Activated T-helper 1 cell treated with anti-CD3 and anti-CD28 coated beads, Interleukin-12 subunit alpha, Interleukin-12 subunit beta, Interleukin-2, Interleukin-4 antibody, amounts not matched to agents 30 ng/mL and 10 ng/mL and 1 ng/mL, durations not matched to agents 14 hours and 24 hours and 36 hours (primary cell): ENCODE measurements at places on chromosomes 2 and 18. TPM values are rescaled to one million over a fixed set of nuclear protein-coding genes. Genes with fewer than 3 reads are reported as not detected.

DNA sequence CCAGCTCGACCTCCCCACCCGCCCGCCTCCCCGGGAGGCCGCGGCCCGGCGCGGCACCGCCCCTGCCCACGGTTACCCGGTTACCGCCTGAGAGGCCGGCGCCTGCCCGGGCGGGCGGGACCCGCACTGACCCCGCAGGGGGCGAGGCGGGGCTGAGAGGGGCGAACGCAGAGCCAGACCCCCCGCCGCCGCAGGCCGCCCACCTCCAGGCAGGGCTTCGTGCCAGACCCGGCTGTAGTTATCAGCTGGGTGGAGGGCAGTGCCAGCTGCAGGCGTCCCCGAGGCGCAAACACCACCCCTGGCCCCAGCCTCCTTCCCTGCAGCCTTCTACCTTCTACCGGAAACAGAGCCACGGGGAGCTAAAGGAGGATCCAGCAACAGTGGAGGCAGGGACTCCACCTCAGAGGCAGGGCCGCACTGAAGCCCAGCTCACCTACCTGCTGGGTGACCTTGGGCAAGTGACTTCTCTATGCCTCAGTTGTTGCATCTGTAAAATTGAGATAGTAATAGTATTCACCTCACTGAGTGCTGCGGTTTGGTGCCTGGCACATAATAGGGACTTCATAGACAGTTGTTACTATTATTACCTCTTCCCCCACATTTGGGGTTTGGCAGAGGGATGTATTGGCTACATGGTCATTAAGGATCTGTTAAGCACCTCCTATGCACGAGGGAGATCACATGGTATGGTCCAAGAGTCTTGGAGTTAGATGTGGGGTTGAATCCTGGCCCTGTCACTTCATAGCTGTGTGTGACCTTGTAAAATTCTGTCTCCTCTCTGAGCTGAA, 231.6 kb upstream of the SMAD2 start:
- no peak overlapping the region for H3K27ac ChIP-seq
- H3K4me3 ChIP-seq = peak overlapping the region; percentile 72
- DNase-seq = no peak
- no peaks in the 10 kb centered on the region for H3K36me3 ChIP-seq

DNA sequence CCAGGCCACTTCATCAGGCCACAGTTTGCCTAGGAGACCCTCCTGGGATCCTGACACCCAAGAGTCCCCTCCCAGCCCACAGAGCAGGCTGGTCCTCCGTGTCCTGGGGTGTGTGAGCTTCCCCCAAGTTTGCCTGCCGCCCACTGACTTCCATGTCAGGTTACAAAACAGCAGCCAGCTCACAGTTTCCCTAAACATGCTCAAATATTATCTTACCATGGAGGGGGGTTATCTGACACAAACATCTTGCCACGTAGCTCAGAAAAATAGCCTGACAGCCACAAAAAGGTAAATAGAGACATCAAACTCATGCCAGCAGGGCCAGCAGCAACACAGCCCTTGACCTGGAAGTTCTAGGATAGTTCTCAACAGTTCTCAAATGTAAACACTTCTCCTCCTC, 346.5 kb downstream of the TNS1 start:
- H3K27me3 ChIP-seq = peaks cover 4% of the 10 kb centered on the region
- H3K4me1 ChIP-seq = peaks cover 16% of the 10 kb centered on the region
- no peak for DNase-seq
- no peak overlapping the region for H3K27ac ChIP-seq

DNA sequence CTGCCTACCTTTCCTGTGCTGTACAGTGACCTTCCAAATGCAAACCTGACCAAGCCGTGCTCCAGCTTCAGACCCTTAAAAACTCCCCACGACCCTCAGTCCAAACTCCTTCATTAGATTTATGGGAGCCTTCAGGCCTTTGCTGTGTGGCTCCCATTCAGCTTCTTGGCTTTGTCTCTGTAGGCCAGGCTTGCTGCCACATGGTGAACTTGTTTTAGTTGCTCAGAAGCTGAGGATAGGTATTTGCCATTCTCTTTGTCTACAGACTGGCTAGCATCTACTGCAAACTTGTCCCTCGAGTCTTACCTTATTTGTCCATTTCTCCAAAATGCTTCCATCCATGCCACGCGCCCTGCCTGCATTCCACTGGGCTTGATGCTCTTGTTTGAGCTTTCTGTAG, 49.1 kb downstream of the SOX11 start:
- no peak for DNase-seq
- no peak overlapping the region for H3K27ac ChIP-seq
- no peaks in the 10 kb centered on the region for H3K27me3 ChIP-seq
- H3K4me3 ChIP-seq = no peak overlapping the region
- H3K36me3 ChIP-seq = no peaks in the 10 kb centered on the region

- H3K4me3 ChIP-seq = no peak overlapping the region
- peaks cover 1% of the 10 kb centered on the region for H3K36me3 ChIP-seq
- peaks cover 76% of the 10 kb centered on the region for H3K27me3 ChIP-seq
- H3K27ac ChIP-seq = no peak overlapping the region
- no peak for DNase-seq
Observed at GRCh38 chr2:215432759-215433594, 2.9 kb downstream of the FN1 start.

GRCh38 chr2:200369886-200370285, 63.4 kb downstream of the SPATS2L start:
- H3K27ac ChIP-seq = no peak overlapping the region
- H3K27me3 ChIP-seq = no peaks in the 10 kb centered on the region
- H3K4me3 ChIP-seq = no peak overlapping the region
- H3K36me3 ChIP-seq = peaks cover 8% of the 10 kb centered on the region
- peaks cover 18% of the 10 kb centered on the region for H3K4me1 ChIP-seq

DNA sequence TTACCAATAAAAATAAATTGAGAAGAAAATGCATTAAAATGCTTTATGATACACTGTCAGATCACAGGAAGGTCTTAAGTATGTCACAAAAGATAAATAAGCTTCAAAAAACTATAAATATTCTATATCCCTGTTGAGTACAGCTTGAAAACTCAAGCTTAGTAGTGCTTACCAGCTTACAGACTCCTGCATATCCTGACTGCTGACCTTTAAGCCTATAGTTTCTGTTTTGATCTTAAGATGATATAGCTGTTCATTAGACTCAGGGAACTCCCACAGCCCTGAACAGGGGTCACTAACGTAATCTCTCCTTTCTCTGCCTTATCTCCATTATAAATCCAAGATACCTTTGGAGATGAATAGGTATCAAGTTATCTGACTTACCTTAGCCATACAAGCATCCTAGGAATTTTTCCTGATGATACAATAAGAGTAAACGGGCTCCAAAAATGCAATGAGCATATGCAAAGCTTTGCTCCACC, 93.7 kb upstream of the RBBP8 start:
- no peak overlapping the region for H3K4me3 ChIP-seq
- no peaks in the 10 kb centered on the region for H3K4me1 ChIP-seq
- peaks cover 7% of the 10 kb centered on the region for H3K27me3 ChIP-seq

- no peaks in the 10 kb centered on the region for H3K27me3 ChIP-seq
- peak overlapping the region; percentile 94 for H3K4me3 ChIP-seq
- H3K27ac ChIP-seq = peak overlapping the region; percentile 100
- peaks cover 60% of the 10 kb centered on the region for H3K4me1 ChIP-seq
- peak; percentile 49 for DNase-seq
- H3K36me3 ChIP-seq = peaks cover 35% of the 10 kb centered on the region
Observed at GRCh38 chr2:201116959-201117734, 1.2 kb downstream of the CFLAR start.

DNA sequence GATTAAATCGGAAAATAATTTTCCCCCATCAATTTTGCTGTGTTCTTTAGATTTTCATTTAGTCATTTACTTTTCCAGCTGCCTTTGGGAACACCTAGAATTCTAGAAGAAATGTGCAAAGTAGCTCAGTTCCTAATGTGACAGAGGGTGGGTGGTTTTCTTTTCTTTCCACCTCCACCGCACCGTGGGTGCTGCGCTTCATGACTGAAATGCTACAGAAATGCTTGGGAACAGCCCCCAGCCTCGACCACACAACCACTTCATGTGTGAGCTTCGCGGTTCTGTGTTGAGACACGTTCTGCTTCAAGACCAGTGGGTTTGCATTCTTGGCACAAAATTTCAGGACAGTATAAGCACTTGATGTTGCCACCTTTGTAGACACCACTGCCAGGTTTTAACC, 30.9 kb downstream of the E2F6 start:
- H3K27me3 ChIP-seq = no peaks in the 10 kb centered on the region
- no peaks in the 10 kb centered on the region for H3K4me1 ChIP-seq
- DNase-seq = no peak
- no peak overlapping the region for H3K27ac ChIP-seq
- peaks cover 1% of the 10 kb centered on the region for H3K36me3 ChIP-seq

DNA sequence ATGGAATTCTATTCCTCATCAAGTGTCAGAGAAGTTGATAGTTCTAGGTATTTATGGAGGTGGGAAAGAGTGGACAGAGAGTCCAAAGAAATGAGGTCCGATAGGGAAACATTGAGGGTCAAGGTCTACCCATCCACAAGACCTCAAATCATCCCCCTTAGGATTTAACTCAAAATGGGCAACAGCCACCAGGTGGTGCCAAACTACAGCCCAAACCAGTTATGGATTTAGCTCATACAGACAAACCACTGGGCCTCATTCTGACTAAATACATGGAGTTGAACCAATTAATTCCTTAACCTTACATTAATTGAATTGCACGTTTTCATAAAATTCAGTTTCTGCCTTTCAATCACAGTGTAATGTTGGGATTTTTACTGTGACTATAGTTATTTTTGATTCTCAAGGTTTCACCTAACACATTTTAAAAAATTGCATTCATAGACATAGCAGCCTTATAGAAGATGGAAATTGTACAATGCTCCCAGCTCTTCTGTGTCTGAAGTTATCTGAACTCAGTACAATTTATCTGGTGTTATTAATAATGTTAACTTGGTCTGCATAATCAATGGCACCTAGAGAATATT, 98.2 kb upstream of the HNMT start:
- H3K36me3 ChIP-seq = no peaks in the 10 kb centered on the region
- H3K27me3 ChIP-seq = peaks cover 5% of the 10 kb centered on the region
- no peak for DNase-seq
- no peak overlapping the region for H3K27ac ChIP-seq

DNA sequence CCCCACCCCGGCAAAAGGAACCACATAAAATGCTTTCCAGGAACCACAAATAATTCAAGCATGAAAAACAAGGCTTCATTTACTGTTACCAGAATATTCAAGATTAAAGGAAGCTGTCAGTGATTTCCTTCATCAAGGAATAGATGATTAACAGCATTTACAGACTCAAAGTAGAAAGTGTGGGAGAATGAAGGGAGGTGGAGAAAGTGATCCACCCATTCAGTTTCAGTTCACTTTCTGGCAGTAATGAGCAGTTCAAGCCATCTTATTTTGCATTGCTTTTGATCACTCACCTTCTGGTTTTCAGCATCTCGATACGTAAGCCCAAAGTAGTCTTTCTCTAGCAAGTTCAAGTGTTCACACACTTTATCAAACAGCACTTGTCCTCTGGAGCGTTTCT, 99.0 kb downstream of the EPB41L3 start:
- peaks cover 9% of the 10 kb centered on the region for H3K27me3 ChIP-seq
- H3K4me3 ChIP-seq = no peak overlapping the region

DNA sequence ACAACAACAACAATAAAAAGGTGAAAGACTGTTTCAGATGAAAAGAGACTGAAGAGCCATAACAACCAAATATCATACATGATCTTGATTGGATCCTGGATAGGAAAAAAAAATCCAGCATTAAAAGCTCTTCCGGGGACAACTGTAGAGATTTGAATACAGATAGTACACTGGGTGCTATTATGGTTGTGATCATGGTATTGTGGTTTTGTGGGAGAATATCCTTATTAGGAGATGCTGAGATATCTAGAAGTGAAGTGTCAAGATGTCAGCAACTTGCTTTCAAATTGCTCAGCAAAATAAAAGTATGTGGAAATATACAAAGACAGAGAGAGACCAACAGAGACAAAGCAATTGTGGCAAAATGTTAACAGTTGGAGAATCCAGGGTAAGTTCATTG, 15.5 kb upstream of the SPATA3 start:
- H3K4me1 ChIP-seq = peaks cover 46% of the 10 kb centered on the region
- H3K27me3 ChIP-seq = peaks cover 52% of the 10 kb centered on the region
- no peak overlapping the region for H3K4me3 ChIP-seq
- H3K36me3 ChIP-seq = no peaks in the 10 kb centered on the region
- H3K27ac ChIP-seq = no peak overlapping the region

DNA sequence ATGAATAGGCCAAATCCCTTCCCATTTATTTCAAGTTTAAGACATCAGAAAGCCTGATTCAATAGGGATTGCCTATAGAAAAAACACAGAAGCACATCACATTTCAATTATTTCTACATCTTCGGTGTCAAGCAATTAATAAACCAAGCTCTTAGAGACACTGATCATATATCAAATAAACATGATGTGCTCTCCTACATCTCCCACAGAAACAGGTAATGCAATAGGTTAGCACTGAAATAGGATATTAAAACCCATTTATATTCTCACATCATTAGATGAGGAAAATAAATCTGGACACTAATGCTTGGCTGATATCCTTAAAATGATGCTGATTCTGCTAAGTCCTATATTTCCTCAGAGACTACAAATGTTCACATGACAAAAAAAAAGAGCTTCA, 364.7 kb downstream of the MBD2 start:
- DNase-seq = no peak
- H3K4me3 ChIP-seq = no peak overlapping the region
- no peaks in the 10 kb centered on the region for H3K27me3 ChIP-seq
- no peak overlapping the region for H3K27ac ChIP-seq
- H3K4me1 ChIP-seq = no peaks in the 10 kb centered on the region
- no peaks in the 10 kb centered on the region for H3K36me3 ChIP-seq

DNA sequence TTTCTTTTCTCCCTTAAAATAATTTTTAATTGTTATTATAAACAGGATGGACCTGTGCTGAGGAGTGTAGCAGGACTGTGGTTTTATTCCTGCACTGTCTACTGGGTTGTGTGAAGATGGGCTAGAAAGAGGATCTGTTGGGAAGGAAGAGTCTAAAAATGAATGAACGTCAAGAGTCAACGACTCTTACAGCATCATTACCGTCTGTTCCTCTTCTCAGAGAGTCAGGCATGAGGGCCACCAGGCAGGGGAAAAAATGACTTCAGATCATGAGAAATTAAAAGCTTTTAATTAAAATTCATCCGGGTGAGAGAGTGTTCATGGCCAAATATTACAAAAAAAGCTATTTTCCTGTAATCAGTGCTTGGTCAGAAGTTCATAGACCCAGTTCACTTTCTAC, 32.6 kb downstream of the SRSF7 start:
- H3K27ac ChIP-seq = peak overlapping the region; percentile 44
- H3K36me3 ChIP-seq = peaks cover 49% of the 10 kb centered on the region
- H3K4me3 ChIP-seq = no peak overlapping the region

ALPP gene
- total RNA-seq = not detected in 2 replicates

MRPL30 gene
- total RNA-seq = 25.5 and 27.8 TPM in 2 replicates

GKN2 gene
- total RNA-seq = not detected in 2 replicates

ZNF892 gene
- 4.7 and 5.9 TPM in 2 replicates for total RNA-seq

QPCT gene
- 1.6 and 3.8 TPM in 2 replicates for total RNA-seq

XIRP2 gene
- not detected in 2 replicates for total RNA-seq

PSMA8 gene
- 0.44 and 0.49 TPM in 2 replicates for total RNA-seq
